ENCODE measurements at places on chromosomes 2 and 18.
A peak's percentile ranks its signal among the peaks of the same experiment; 100 is the strongest.

- DNase-seq = peak; percentile 82
Observed at GRCh38 chr2:145715601-145716000, 1195.7 kb upstream of the ZEB2 start.

DNA sequence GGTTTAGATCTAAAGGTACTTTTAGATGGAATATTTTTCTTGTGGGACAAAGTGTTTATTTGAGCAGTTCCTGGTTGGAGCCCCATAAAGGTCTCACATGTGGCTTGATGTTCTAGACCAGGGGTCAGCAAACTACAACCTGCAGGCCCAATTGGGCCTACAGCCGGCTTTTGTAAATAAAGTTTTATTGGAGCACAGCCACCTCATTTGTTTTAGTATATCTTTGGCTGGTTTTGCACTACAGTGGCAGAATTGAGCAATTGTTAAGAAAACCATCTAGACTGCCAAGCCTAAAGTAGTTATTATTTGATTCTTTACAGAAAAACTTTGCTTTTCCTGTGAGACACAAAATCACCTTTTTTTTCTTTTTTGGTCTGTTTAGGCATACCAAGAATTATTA, 41.6 kb downstream of the NDC80 start:
- DNase-seq = no peak

DNA sequence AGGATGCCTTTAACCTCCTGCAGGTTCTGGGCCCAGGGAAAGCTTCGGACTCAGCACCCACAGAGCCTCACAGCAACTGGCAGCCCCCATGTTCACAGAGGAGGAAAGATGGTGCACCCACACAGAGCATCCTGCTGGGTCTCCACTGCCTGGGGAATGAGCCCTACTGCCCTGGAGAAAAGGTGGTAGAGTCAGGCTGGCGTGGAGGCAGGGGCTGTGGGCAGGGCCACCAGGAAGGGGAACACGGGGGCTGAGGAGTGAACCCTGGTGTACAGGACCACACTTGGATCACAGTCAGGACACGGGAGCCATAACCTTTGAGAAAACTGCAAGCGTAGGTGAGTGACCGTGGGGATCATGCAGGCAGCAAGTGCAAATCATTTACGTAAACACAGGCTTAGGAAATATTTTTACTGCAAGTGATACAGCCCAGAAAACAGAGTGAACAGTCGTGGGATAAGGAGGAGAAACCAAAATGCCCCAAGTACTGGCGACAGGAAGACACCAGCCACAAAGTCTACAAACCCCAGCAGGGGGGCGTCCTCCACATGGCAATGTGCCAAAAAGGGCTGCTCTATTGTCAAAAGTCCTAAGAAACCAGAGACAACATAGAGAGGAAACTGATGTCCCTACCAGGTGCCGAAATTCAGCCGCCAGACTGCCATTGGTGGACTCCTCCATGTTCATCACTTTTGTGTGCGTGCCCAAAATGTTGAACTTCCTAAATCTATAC, 27.6 kb downstream of the STAT1 start:
- DNase-seq = no peak

DNA sequence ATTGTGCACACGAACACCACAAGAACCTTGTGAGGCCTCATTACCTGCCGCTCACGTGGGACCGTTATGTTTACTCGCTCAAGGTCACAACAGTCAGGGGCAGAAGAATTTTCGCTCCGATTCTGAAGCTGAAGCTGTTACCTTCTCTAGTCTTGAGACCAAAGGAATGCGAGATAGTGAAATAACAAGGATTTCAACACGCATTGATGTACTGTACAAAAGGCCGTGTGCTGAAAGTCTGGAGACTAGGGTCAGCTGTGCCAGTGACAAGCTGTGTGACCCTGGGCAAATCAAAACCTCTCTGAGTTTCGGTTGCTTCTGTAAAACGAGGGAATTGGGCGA, 583 bp downstream of the NEMP2 start:
- DNase-seq = no peak

- no peak for DNase-seq
Observed at GRCh38 chr2:187336332-187336731, 111.7 kb downstream of the CALCRL start.

- peak; percentile 82 for DNase-seq
Observed at GRCh38 chr2:102155703-102156515, 13.4 kb downstream of the IL1R1 start.

- no peak for DNase-seq
Observed at GRCh38 chr2:110852541-110853263, 120.3 kb downstream of the ACOXL start.

DNA sequence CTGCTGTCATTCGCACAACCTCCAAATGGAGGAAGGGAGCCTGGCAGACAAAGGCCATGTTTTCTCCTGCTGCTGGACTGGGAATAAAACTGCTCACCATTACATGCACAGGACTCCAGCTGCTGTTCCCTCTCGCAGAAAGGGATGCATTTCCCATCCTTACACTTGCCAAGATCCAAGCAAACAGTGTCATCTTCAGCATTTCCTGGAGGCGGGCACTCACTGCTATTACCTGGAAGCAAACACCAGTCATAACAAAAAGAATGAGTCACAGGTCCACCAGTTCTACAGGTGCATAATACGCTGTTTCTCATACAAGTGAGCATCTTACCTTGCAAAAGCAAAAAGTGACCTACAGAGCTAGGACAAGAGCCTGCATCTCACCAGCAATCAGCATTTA, 22.7 kb downstream of the IAH1 start:
- DNase-seq = no peak

DNA sequence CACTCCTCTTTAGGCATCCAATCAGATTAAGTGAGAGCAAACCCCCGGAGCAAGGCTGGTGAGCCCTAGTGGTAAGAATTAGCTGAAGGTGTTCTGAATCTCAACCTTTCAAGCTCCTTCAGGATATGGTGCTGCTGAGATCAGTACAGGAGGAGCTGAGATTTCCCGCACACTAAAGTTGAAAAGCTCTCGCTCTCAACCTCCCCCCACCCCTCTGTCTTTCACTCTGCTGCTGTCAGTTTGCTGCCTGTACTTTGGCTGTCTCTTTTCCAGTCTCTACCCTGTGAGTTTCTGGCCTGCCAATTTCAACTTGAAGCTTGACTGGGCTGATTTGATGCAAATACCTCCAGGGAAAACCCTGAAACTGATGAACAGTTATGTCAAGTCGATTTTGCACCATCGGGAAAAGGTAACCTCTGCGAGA, 15.7 kb downstream of the ZEB2 start:
- DNase-seq = no peak

- no peak for DNase-seq
Observed at GRCh38 chr18:4524096-4524495, 69.0 kb upstream of the DLGAP1 start.

DNA sequence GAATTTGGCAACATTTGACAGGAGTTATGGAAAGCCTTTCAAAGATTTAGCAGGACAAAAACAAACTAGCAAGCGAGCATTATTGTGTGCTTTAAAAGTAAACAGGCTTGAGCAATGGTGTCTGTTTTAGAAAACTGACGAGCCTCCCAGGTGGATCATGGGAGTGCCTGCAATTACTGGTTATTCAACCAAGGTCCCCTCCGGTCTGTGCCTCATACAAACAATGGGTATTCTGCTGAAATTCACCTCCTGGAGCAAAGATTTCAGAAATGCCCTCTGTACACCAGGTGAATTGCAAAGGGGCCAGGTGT, 22.4 kb downstream of the RTP5 start:
- DNase-seq = no peak
